ENCODE measurements at places on chromosomes 4 and X. TPM values are rescaled to one million over a fixed set of nuclear protein-coding genes. Genes with fewer than 3 reads are reported as not detected.
A peak's percentile ranks its signal among the peaks of the same experiment; 100 is the strongest.

GRCh38 chr4:88630756-88631155 lies 38.5 kb downstream of the HERC3 start:
- no peak for DNase-seq

DNA sequence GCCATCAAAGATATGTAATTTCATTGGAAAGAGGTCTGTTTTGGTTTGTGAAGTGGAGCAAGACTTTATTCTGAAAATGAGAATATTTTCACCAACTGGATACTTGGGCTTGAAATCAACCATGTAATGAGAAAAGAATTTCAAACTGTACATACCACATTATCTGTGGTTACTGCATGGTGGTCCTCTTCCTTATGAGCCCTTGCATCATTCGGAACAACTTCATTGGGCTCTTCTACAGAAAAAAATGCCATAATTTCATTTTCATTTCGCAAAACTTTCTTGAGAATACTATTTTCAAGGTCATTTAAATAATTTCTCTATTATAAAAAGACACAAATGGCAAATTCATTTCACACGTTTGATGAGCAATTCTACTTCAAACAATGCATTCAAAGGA lies 148.6 kb upstream of the RPS6KA6 start:
- DNase-seq: no peak

DNA sequence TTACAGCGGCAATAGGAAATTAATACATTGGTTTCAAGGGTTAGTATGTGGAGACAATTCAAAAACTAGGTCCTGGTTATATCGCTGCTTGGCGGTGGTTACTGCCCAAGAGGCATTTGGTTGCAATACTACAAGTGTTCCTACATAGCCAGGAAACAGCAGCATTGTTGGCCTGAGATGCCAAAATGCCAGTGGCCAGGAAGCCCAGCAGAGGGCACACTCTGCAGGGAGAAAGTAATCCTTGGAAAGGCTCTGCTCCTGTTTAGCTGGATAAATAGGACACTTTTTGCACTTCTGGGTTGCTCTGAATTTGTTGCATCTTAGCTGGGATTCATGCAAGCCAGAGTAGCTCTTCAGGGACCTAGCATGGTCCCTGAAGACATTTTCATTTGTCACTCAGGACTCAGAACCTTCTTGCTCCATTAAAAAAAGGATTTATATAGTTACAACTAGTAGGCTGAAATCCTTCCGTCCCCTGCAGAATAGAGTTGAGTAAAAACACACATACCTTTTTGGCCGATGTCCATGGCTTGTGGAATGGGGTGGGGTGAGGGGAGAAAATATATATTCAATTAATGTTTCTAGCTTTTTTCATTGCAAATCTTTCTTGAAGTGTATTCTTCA lies 8.1 kb upstream of the GPR119 start:
- no peak for DNase-seq

DNA sequence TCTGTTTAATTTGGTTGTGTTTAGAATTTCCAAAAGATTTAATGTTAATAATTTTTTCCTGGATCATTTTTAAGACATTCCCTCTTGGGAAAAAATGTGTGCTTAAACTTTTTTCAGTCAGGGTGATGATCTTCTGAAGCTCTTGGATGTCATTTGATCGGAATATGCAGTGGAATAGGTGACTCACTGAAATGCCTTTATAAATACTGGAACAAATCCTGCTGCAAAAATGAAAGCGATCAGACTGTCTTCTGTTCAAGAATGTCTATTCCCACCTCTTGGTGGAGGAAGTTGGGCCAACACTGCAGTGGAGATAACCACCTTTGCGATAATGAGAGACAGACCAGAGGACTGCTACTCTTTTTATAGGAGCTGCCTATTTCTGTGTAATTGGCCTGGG lies 46.7 kb downstream of the LARP1B start:
- DNase-seq: no peak

Gene TCEANC
- total RNA-seq: 6.4 TPM

DNA sequence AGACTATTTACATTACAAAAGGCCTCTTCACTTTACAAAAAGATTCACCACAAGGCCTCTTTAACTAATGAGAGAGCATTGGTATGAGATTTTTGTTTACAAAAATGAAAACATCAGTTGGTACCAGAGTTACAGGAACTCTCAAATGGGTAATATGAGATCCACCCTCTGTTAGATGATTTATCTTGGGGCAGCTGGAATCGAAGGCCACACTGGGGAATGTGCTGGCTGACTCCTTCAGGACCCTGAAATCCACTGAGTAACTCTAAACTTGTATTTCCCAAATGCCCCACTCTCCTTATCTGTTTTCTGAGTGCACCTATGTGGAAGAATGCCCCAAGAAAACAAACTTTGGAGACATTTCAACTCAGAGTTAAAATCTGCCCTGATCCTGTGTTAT lies 232.9 kb upstream of the F9 start:
- DNase-seq: no peak

Gene LANCL3
- total RNA-seq: 0.16 TPM

DNA sequence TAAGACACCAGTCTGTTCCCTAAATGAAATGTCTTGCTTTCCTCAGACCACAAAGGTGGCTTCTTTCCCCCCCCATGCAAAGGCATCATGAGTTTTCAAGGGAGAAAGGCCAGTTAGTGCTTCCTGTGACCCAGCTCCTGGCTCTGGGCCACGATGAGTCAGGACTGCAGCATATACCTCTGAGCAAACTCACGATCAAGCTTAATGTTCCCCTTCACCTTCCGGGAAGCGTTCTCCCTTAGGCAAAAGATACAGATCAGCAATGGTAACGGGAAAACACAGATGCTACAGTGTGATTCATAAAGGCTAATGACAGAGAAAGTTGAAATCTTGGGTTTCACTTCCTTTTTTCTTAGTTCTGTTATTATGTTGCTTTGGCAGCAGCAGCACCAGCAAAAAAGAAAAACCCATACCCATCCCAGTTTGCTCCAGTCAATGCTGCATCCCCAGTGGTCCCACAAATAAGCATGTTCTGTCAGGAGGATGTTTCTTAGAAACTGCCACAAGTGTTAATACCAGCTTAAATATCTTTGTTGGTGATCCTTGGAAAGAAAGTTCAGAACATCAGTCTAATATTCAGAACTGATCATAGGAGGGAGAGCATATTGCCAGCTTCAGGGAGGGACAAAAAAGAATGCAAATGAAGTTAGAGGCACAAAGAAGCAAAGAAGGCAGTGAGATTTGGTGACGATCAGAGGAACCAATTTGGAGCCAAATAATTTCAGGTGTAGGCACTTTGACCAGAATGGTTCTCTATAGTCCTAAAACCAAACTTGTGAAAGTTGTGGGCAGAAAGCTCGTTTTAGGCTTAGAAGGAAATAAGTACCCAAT lies 41.2 kb downstream of the LONRF3 start:
- peak; percentile 78 for DNase-seq

- no peak for DNase-seq
These were observed 201.6 kb downstream of the ADGRL3 start for GRCh38 chr4:61401771-61402170.

All from Right ventricle myocardium inferior (tissue), 1 donor.